ENCODE measurements at places on chromosomes 13 and 19.

DNA sequence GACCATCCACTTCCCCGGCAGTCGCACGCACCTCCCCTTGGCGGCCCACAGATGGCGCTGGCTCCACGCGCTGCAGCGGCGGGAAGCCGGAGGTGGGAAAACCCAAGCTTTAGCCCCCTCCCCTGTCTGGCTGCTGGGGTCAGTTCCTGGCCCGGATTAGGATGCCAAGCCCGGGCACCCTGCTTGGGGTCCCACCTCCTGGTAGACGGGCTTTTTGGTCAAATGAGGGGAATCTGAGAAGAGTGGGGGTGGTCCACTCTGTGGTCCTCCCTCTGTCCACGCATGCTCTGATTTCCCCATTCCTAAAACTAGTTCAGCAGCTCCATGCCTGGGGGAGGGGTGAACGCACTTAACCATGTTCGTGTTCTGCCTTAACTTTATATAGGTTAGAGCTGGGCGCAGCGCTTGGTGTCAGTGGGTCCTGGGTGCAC is 8.1 kb upstream of the ADGRE2 start:
- DNase-seq = no peak

DNA sequence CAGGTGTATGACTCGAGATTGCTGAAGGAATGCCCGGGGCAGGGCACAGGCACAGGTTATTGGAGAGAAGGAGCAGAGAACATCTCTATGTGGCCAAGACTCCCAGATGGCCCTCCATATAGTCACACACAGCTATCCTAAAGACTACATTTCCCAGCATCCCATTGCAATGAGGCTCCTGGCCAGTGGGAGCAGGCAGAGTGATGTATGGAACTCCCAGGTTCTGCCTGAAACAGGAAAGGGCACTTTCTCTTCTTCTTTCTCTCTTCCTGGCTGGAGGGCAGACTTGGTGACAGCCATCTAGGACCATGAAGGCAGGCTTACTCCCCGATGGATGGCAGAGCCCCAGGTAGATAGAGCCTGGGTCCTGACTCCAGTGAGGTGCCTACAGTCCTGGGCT is 13.5 kb downstream of the PPP1R13L start:
- no peak for DNase-seq

DNA sequence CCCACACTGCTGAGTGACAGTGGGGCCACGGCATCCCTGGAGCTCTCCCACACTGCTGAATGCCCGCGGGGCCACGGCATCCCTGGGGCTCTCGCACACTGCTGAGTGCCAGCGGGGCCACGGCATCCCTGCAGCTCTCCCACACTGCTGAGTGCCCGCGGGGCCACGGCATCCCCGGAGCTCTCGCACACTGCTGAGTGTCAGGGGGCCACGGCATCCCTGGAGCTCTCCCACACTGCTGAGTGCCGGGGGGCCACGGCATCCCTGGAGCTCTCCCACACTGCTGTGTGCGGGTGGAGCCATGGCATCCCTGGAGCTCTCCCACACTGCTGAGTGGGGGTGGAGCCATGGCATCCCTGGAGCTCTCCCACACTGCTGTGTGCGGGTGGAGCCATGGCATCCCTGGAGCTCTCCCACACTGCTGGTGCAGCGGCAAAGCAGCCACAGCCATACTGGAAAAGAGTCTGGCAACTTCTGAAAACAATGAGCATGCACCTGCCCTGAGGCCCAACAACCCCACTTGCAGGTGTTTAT is 8.6 kb downstream of the TUBGCP3 start:
- DNase-seq = no peak

DNA sequence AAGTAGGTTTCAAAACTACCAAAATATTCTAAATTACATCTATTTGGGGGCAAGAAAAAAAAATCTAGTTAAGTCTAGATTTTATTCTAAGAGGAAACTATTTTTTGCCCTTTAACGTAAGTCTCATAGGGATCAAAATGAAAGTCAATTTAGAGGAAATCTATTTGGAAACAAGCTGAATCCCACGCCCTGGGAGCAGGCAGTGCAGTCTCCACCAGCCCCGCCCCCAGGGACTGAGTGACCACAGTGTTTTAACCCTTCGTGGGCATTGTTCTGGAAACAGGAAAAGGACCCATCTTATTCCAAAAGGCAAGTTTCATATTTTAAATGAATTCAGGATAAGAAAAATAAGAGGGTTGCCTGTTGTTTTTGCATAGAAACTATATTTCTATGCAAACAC is 209.7 kb downstream of the SPRY2 start:
- DNase-seq = no peak

DNA sequence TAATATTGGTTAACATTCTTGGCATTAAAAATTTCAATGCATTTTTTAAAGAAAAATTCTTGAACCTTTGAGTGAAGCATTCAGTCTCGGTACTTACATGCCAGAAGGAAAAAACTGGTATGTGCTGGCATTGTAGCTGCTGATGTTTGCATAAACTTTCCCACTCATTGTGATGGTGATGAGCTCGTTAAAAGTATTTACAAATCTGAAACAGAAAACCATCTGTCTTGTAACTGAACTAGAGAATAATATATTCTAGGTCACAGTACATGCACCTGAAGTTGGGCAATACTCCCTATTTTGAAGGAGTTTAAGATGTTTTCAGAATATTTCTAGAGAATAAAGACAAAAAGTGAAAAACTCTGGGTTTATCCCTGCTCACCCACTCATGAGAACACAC is 64.1 kb downstream of the SLC15A1 start:
- no peak for DNase-seq

GRCh38 chr13:31179754-31180153 is 18.1 kb upstream of the HSPH1 start:
- no peak for DNase-seq

GRCh38 chr13:49046002-49046401 is 70.3 kb downstream of the FNDC3A start:
- no peak for DNase-seq

DNA sequence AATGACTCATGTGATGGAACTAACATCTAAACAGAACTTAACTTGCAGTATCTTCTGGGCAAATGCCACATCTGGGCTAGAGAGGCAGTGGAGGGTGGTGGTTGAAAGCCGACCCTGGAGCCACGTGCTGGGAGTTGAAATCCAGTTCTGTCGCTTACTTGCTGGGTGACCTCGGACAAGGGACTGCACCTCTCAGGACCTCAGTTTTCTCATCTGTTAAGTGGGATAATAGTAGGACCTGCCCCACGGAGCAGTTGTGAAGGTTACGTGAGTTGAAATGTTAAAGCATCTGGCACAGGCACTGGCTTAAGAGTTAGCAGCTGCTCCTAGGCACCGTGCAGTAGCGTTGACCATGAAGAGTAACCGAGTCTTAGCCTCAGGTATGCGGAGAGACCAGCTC is 76.1 kb downstream of the SIPA1L3 start:
- DNase-seq = no peak

DNA sequence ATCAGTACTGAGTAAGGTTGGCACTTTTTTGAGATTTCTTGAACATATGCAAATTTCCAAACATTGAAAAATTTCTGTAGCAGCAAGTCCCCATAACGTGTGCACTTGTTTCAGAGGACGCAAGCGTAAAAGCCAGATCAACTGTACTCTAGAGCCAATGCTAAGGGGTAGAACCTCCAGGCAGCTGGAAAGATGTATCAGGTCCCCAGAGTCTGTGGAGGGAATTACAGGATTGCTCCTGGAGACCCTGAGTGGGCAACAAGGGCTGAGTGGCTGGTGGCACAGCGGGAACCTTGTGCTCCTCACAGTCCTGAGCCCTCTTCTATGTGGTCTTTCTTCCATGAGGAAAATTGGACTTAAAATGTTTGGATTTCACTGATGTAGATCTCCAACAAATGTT is 53.9 kb upstream of the AMER2 start:
- no peak for DNase-seq

GRCh38 chr19:2081873-2082810 is 14.0 kb downstream of the MOB3A start:
- no peak for DNase-seq

DNA sequence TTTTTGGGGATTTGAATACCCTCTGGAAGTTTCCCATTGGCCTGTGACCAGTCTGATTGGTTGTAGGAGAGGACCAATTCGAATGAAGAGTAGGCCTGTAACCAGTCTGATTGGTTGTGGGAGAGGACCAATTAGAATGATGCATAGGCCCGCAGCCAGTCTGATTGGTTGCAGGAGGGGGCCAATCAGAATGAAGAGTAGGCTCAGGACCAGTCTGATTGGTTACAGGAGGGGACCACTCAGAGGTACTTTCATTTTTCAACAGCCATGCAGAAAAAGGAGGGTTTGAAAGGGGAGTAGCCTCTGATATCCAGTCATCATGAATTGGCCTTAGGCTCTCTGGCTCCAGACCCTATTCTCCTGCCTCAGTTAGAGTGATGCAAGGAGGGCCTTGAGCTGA is 30.4 kb upstream of the SLC1A5 start:
- DNase-seq = no peak

DNA sequence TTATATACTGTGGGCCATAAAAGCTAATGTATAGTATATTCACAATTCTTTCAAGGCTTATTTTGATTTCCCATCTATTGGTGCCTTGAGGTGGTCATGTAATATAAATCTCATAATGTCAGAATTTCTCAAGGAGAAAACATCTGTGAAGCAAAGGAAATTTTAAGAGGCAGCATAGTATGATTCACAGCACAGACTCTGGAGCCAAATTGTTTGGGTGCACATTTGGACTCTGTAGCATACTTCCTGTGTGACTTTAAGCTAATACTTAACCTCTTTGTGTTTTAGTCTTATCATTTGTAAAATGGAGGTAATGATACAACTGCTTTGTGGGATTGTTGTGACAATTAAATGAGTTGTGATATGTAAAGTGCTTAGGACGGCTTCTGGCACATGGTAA is 67.6 kb downstream of the PIBF1 start:
- DNase-seq = no peak

- DNase-seq = no peak
These were observed 45.9 kb downstream of the TSHZ3 start for GRCh38 chr19:31303262-31303815.

GRCh38 chr13:109192306-109192705 is 562.9 kb downstream of the MYO16 start:
- DNase-seq = no peak

GRCh38 chr19:10655457-10656312 is 1.5 kb downstream of the ILF3 start:
- DNase-seq = no peak

DNA sequence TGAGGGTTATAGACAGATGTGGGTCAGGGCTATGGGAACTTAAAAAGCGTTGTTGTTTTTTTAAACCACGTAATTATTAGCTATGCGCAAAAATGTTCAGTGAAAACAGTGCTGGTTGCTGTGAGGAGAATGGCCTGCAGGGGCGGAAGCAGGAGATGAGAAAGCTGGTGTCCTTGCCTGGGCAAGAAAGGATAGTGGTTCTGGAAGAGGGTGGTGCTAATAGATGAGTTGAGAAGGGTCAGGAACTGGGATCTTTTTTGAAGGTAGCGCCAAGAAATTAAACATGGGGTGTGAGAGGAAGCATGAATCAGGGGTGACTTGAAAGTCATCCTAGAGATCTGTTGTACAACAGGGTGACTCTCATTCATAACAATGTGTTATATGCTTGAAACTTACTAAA is 4.8 kb upstream of the SMG9 start:
- no peak for DNase-seq

- DNase-seq = no peak
These were observed 43.6 kb upstream of the RCBTB2 start for GRCh38 chr13:48576448-48577010.

- DNase-seq = no peak
These were observed 8.9 kb upstream of the ZNF527 start for GRCh38 chr19:37361994-37362393.

DNA sequence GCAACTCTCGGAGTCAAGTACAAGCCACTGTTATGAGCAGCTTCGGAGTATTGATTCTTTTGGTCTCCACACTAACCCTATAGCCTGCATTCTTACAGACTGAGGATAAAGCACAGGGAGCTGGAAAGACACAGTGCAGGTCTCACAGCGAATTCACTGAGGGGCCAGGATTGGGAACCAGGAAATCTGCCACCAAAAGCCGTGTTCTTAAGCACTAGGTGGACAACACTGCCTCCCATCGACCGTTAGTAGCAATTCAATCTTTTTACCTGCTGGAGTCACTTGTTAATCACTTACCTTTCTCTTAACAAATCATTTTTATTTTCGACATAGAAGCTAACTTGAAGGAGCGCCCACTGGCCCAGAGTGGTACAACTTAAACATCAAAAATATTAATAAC is 6.3 kb downstream of the PMIS2 start:
- no peak for DNase-seq

- no peak for DNase-seq
These were observed 451 bp upstream of the ICAM5 start for GRCh38 chr19:10289167-10289835.

GRCh38 chr13:53357582-53357981 is 329.0 kb downstream of the OLFM4 start:
- DNase-seq = no peak

DNA sequence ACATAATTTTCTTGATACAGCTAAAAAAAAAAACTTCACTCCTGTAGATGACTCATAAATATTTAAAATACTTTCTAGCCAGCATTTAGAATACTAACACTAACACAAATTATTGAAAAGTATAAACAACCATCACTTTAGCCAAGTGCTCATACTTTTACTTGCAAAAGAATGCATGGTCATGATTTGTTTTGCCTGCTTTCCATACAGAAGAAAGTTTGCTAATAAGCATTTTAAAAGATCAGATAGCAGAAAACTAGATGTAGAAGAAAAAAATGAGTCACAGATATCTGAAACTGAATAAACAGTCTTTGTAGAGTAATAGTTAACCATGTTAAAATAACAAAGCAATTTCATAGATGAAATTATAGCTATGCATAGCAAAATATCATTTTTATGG is 2280.4 kb upstream of the PCDH20 start:
- DNase-seq = no peak

DNA sequence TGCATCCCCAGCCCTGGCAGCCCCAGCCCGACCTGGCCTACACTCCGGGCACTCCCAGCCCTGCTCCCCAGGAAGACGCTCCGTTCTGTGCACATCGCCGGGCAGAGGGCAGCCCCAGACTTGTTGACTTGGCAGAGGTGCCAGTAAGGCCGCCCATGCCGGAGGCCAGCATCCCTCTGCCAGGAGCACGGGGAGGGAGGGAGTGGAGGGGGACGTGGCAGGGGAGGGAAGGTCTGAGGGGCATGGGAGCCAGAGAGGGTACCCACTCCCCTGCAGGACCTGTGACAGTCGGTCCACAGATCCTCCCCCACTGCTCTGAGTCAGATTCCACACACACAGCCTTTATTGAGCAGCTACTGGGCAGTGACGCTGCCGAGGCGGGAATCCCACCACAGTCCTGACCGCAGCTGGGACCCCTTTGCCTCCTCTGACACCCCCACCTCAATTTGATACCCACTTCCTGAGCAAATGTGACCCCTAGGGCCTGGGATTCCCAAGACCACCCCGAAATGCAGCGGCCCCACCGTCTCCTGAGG is 1.9 kb upstream of the NKPD1 start:
- DNase-seq = no peak

DNA sequence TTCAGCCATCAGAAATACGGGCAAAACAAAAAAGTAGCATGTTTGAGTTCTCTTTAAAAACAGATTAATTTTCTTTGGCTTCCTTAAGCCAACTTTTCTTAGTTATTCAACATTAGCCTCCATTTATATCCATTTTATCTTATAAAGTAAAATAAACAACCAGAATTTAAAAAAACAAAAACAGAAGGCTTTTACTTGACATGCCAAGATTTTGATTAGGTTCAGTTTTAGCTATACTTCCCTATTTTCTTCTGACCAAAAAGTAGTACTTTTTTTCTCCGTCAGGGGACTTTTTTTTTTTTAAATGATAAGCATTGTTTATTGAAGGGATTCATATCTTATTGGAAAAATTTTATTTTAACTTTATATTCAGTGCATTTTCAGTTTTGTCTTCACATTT is 18.1 kb downstream of the RNASEH2B start:
- DNase-seq = no peak

- DNase-seq = no peak
These were observed 47.4 kb upstream of the PCDH9 start for GRCh38 chr13:67277581-67277980.
